ENCODE measurements at places on chromosomes 1 and 21.

- no peak for DNase-seq
These were observed 10.9 kb downstream of the IRF2BP2 start for GRCh38 chr1:234598974-234599616.

GRCh38 chr21:32645261-32646182 lies 33.3 kb upstream of the CFAP298 start:
- no peak for DNase-seq

GRCh38 chr1:180241716-180242544 lies 11.9 kb downstream of the LHX4 start:
- DNase-seq = no peak

- DNase-seq = peak; percentile 75
These were observed at the start of gene GLIS1 for GRCh38 chr1:53739109-53739681. GLIS1 (minus strand) TSS chr1:53739164; CDS start chr1:53738064, 1,100 bp downstream.

- DNase-seq = no peak
These were observed 2.1 kb downstream of the GUK1 start for GRCh38 chr1:228142155-228142691.

DNA sequence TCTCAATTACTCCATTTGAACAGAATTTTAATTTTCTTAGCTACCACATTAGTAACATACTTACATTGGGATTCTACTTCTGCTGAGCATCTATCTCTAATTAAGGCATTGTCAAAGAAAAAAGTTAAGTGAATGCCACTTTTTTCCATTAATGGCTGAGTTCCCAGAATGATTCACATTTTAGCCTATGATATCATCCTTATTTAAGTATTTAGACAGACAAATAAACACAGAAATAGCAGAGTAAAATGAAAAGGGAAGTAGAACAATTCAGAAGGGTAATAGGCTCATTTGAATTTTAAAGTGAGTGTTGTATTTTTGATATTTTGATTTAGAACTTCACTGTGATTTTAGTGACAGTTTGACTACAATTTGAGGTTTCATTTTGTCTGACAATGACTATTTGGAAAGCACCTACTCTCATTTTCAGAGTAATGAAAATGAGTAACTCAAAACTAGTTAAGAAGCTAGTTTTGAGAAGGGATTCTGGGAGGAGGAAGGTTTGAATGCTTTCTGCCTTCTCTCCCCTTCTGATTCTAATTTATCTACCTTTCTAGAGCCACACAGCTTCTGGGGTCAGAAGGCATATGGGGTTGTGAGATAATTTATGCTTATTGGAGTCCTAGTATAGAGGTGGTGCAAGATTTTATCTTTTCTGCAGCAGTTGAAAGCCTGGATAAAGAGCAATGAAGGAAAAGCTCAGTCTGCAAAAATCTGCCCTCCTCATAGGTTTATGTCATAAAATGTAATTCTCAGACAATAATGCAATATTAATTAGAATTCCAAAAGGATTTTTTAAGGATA lies 15.5 kb downstream of the LYPLAL1 start:
- no peak for DNase-seq

- no peak for DNase-seq
These were observed 91.7 kb downstream of the TYW3 start for GRCh38 chr1:74824497-74825107.
